ENCODE measurements at places on chromosomes 13 and 19.

DNA sequence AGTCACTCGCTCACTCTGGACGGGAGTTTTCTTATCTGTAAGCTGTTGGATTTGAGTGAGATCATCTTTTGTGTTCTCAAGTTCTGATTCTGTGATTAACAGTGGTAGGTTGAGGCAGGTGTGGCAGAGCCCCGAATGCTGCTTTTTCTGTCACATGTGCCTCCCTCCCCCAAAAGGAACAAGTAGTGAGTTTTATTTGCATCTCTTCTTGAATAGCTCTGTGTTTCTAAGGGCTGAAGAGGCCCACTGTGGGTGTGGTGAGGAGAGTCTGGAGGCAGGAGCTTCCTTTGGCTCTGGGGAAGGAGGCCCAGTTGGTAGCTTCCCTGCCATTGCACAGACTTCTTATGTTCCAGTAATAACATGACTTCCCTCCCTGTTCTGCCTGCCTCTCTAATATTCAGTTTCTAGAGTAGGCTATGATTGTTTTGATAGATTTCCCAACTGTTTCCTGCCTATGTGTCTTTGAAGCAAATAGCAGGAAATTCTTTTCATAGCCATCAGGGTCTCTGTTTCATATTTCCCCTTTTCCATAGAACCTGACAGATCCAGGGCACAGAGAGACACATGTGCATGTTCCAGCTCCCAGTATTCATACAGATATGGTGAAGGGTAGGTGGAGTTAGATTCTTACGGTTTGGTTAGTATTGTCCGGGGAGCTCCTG is 23.9 kb upstream of the CXCL17 start:
- DNase-seq, result peak; percentile 21

GRCh38 chr13:20977394-20977793 is 74.8 kb upstream of the XPO4 start:
- no peak for DNase-seq

DNA sequence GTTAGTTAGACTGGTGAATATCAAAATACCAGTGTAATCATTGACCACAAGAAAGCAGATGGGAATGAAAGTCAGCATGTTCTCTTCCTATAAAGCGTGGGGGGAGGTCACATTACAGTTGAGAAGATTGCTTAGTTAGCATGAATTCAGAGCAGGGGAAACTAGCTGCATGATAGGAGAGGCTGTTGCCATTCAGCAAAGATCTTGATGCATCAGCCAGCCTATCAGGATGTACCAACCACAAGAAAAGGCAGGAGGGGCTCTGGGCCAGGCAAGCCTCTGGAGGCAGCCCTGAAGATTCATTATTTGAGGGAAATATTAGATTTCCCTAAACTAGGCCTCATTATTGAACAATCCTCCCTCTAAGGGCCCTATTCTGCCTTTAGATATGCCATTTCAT is 5.0 kb upstream of the MTMR6 start:
- DNase-seq, result no peak

- DNase-seq, result no peak
These were observed 2.5 kb downstream of the FTL start for GRCh38 chr19:48967346-48968178.

DNA sequence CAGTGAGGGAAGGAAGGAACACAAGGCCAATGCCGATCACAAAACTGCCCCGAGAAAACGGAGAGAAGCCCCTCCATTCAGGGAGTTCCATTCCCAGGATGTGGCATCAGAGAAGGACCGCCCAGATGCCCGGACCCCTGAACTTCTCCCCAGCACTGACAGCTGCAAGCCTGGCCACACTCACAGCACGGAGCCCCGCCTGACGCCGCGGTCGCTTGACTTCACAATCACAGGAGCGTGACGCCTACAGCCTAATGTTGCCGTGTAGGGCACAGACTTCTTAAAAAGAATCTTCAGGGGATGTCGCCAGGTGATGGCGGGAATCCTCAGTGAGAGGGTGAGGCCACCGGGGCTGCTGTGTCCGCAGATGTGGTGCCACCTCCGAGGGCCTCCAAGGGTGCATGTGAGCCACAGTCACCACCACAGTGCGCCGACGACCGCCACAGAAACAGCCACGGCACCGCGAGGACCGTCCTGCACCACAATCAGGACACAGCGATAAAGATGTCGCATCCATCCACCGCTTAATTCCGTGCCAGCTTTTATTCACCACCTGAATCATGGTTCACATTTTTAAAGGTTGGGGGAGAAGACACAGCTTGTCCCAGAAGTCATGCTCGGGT is 77.2 kb downstream of the SPACA7 start:
- DNase-seq, result no peak

GRCh38 chr13:51360489-51360888 is 21.0 kb downstream of the SERPINE3 start:
- DNase-seq, result peak; percentile 67

GRCh38 chr13:52955472-52955874 is 73.1 kb upstream of the OLFM4 start:
- DNase-seq, result no peak

- DNase-seq, result no peak
These were observed 105.0 kb downstream of the DGKH start for GRCh38 chr13:42153199-42154113.

GRCh38 chr13:43544011-43544410 is 242.8 kb downstream of the ENOX1 start:
- no peak for DNase-seq

- peak; percentile 23 for DNase-seq
These were observed at the start of gene LMO7 for GRCh38 chr13:75635828-75636435. TSS of gene LMO7 (plus strand) at chr13:75636330. CDS start at chr13:75636658, 328 bp downstream.

- no peak for DNase-seq
These were observed 28.7 kb downstream of the STK24 start for GRCh38 chr13:98548230-98548629.

DNA sequence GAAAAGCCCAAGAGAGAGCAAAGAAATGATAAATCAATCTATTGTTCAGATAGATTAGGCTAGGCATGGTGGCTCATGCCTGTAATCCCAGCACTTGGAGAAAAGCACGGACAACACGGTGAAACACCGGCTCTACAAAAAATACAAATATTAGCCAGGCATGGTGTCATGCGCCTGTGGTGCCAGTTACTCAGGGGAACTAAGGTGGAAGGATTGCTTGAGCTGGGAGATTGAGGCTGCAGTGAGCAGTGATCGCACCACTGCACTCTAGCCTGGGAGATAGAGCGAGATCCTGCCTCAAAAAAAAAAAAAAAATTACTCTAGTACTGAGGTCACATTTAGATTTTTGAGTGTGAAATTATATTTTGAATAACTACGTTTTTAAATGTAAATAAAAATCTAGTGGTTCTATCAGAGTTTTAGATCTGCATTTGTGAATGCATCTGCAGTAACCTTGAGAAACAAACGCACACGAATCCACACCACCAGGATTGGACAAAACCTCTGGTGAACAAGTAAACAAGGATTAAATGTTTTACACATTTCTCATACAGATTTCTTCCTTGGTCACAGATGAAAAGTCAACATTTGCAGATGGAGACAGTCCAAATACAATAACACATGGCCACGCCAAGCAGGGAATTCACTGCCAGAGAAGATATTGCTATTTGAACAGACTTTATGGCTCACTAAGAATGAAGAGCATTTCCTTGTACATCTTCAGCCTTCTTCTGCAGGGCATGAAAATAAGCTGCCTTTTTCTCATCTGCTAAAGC is 917.6 kb downstream of the PCDH9 start:
- DNase-seq, result no peak

GRCh38 chr19:518598-519231 is 11.4 kb downstream of the TPGS1 start:
- no peak for DNase-seq

DNA sequence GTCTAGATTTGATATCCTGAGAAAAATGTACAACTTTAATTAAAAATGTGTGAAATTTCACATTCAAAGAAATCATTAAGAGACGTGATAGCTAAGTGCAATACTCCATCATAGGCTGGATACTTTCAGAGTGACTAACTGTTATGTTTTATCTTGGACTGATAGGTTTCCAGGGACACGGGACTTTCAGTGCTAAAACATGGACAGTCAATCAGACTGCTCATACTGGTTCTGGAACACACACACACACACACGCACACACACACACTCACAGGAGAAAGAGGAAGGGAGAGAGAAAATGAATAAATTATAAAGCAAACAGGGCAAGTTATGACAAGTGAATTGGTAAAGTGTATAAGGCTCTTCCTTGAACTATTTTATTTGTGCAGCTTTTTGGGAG is 955.9 kb downstream of the SLITRK5 start:
- DNase-seq, result no peak

DNA sequence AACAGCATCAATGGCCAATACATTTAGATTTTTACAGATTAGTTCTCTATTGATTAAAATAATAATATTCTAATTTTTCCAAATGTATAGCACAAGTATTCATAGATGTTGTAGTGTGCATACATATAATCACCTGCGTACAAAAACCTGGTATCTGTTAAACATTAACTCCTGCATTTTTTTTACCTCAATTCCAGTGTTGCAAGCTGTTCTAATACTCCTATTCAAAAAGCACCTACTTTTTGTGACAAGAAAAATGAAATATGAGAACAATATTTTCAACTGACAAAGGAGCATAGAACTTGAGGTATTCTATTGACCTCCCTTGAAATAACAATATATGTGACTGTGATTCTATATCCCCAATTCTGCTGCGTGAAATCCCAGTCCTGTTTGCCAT is 422.9 kb upstream of the PCDH20 start:
- DNase-seq, result no peak

- DNase-seq, result no peak
These were observed 112.3 kb downstream of the GADD45B start for GRCh38 chr19:2588081-2588777.

DNA sequence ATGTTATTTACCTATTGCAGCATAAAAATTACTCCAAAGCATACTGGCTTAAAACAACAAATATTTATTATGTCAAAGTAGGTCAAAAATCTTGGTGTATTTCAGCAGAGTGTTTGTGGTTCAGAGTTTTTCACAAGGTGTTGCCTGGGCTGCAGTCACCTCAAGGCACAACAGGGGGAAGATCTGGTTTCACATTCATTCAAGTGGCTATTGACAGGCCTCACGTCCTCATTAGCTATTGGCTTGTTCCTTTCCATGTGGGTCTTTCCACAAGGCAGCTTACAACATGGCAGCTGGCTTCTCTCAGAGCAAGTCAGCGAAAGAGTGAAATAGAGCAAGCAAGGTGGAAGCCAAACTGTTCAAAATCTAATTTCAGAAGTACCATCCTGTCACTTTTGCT is 602.9 kb downstream of the OLFM4 start:
- DNase-seq, result no peak

DNA sequence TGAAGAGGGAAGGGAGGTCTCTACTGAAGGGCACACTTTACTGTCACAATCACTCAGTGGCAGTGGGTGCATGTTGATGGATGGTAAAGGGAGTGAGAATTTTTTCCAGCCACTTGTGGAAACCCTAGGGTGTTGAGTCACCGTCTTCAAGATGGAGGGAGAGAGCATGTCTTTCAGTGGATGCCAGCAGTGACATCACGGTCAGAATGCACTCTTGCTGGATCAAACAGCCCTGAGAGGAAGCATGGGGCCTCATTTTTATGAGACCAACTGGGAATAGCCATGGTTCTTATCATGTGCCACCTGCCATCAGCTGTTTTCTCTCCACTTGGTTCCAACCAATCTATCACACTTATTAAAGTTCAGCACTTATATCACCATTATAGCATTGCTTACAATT is 182.5 kb downstream of the KCNRG start:
- DNase-seq, result no peak

DNA sequence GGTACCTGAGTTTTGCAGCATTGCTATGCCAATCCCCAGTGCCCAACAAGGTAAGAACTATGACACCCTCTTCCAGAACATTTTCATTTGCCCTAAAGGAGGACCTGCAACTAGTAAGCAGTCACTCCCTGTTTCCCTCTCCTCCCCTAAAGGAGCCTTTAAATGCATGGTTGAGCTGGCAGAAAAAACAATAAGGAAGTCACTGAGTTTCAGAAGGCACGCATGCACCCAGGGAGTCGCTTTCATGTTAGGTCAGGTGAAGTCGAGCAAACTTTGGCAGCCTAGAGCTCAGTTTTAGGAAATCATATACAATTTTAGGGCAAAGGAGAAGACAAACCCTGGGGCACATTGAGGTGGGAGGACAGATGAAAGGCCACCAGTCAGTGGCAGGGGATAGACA is 11.8 kb downstream of the NLRP11 start:
- DNase-seq, result no peak

DNA sequence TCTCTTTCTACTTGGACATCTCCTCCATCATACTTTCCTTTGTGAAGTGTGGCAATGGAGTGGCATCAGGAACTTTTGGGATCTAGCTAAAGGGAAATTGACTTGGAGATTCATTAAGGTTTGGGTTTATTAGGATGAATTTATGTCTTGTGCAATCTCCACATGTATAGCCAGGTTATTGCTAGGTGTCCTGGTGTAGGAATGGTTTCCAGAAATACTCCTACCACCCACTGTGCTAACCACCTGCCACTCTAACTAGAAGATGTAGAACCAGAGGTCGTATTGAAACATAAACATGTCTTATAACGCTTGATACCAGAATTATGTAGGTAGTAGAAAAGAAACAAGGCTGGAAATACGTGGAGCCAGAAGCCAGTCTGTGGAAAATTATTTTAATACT is 38.1 kb upstream of the MED4 start:
- no peak for DNase-seq

DNA sequence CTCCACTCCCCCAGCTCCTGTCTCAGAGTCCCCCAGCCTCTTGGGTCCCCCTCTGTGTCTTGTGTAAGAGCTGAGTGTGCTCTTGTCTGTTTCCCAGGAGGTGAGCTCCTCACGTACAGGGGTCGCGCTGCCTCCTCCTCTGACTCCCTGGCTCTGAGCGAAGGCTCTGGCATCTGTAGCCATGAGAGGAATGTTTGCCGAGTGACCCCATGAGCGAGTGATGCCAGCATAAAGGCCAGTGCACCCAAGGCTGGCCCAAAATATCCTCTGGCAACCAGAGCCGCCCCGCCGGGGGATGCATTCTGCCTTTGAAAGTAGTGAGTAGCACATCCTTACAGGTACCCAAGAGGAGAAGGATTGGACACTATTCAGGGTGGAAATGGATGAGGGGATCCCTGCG is 26.2 kb upstream of the C19orf12 start:
- no peak for DNase-seq

GRCh38 chr13:59658738-59659330 is 504.9 kb downstream of the DIAPH3 start:
- DNase-seq, result no peak

GRCh38 chr13:29522044-29522685 is 73.3 kb downstream of the SLC7A1 start:
- DNase-seq, result no peak

- DNase-seq, result peak; percentile 93
These were observed 72.3 kb upstream of the RFC3 start for GRCh38 chr13:33745370-33746324.

- DNase-seq, result no peak
These were observed 2.4 kb upstream of the CYTH2 start for GRCh38 chr19:48466561-48467325.

GRCh38 chr13:109163037-109163379 is 533.6 kb downstream of the MYO16 start:
- no peak for DNase-seq

DNA sequence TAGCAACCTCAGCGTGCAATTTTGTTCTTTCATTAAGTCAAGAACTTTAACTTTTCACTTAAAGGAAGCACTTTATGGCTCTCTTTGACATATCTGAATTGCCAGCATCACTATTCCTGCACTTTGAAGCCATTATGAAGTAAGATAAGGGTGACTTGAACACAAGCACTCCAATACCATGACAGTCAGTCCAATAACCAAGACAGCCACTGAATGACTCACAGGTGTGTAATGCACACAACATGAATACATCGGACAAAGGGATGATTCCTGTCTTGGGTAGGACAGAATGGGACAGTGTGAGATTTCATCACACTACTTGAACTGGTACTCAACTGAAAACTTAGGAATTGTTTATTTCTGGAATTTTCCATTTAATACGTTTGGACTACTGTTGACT is 233.7 kb upstream of the IPO5 start:
- DNase-seq, result no peak

All from NCI-H526 treated with DMSO at 0.1 percent for 48 hours (cell line).